ENCODE measurements at places on chromosomes 6 and 20. TPM values are rescaled to one million over a fixed set of nuclear protein-coding genes. Genes with fewer than 3 reads are reported as not detected.

DNA sequence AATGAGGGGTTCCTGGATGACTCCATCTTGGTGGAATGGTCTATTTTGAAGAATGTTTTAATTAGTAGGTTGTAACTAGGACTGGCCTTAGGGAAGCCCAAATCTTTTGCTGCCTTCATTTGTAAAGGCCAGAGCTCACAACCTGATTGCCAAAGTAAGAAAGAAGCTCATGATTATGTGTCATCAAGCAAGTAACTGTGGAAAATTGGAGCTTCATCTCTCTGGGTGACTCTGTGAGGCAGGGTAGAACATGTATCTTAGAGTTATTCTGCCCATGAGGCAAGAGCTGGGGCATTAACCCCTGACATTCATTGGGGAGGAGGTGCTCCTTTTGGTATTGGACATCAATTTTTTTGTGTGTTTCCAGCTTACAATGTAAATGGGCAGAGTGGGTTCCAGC, 273.9 kb upstream of the JAG1 start:
- DNase-seq, result no peak

HSD17B8 gene
- 25.1 TPM for total RNA-seq

NRM gene
- total RNA-seq, result 3.2 TPM

LAMA2 gene
- total RNA-seq, result 115 TPM

- no peak for DNase-seq
These were observed 114.4 kb upstream of the MAP3K7 start for GRCh38 chr6:90701146-90701781.

DNA sequence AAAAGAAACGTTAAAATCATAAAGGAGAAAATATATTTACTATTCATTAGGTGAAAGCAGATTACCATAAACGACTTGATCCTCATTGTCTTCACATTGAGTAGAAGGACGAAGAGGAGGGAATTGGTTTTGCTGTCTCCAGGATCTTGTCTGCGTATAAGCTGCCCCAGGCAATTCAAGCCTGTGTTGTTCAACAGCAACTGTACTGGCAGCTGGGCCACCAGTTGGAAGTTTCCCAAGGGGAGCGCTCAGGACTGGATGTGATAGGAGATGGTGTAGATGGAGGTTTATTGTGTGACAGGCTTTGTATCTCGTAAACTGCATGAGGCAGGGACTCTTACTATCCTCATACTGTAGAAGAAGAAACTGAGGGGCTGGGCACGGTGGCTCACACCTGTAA, 3.9 kb upstream of the FANCE start:
- no peak for DNase-seq

GRCh38 chr20:57312138-57312537, 17.5 kb upstream of the SPO11 start:
- no peak for DNase-seq

DNA sequence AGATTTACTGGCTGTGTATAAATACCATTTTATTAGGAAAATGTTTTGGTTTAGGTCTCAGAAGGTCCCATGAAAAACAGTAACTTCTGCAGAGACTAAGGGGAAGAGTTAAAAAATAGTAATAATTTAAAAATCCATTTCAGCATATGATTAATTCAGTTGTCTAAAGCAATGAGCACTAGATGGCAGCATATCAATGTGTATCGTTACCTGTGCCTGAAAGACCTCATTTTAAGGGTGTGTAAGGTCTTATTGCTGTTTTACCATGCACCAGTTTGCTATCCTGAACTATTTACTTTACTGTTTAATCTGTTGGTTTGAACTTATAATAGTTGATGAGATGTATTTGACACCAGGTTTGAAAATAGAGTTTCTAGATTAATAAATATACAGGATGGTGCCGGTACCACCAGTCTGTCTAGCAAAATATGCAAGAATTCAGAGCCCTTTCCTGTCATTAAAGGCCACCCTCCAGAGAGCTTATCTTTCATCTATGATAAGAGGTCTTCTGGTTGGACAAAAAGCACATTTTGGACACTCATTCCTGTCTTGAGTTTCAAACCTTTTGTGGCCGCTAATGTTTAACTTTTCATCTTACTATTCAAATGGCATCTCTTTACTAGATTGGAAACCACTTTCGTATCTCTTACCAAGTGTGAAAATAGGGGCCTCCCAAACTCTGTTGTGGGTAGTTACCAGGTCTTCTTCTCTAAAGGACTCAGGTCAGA, 8.9 kb upstream of the AHI1 start:
- no peak for DNase-seq

- no peak for DNase-seq
These were observed 25.0 kb upstream of the BRPF3 start for GRCh38 chr6:36171573-36171972.

PSORS1C1 gene
- 1.2 TPM for total RNA-seq

POU5F1 gene
- 0.94 TPM for total RNA-seq

- DNase-seq, result no peak
These were observed 40.2 kb upstream of the TRAM2 start for GRCh38 chr6:52617087-52617486.

DNA sequence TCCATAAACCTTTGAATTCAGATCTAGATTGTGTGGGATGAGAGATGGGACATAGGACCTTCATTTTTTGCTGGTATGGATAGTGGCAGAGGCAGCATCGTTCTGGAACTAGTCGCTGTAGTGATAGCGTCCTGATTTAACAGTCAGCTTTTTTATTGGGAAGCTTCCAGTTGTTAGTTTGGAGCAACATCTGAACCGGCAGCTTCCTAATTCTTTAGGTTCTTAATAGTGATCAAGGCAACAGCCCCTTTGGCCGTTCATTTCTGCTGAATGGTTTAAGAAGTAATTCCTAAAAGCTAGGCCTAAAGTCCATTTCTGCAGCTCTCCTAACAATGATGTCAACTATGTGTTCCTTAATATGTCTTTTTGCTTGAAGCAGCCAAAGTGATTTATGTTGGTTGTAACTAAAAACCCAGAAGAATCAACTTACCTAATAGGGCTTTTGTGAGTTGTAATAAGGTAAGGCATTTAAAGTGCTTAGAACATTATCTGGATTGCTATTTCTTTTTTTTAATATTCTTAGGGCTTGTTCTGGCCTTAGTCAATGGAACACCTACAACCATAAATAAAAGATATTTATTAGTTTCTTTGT, 90.3 kb downstream of the SHLD1 start:
- no peak for DNase-seq

- DNase-seq, result no peak
These were observed 50.5 kb downstream of the SCAND1 start for GRCh38 chr20:35903843-35904242.

GRCh38 chr20:18215566-18215965, 72.8 kb upstream of the ZNF133 start:
- no peak for DNase-seq

DNA sequence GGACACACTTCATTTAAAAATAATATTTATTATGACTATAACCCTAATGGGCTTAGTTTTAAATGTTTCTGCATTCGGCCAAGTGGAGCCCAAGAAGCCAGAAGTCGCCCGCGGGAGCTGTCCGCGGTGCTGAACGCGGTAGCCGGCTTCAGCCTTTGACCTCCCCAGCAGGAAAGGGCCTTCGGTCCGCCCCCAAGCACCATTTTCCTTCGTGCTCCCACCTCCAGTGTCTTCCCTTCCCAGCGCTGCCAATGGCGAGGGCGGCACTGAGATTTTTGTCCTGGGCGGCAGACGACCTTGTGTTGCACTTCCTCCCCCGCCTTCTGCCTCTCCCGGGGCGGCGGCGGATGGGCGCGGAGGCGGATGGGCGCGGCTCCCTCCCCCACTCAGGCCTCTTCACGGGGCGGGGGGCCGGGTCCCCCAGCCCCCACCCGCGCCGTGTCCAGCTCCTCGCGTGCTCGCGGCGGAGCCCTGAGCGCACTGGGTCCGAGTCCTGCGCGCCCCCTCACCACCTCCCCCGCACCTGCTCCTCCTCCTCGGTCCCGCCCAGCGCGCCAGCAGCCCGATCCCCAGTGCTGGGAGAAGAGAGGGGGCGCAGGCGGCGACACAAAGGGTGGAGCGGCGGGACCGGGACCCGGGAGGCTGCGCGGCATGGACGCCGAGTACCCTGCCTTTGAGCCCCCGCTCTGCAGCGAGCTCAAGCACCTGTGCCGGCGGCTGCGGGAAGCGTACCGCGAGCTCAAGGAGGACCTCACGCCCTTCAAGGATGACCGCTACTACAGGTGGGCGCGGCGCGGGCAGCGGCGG, 23.6 kb upstream of the TMEM181 start:
- peak; percentile 79 for DNase-seq

GRCh38 chr20:61891476-61891875, 174.2 kb downstream of the TAF4 start:
- peak; percentile 6 for DNase-seq

DNA sequence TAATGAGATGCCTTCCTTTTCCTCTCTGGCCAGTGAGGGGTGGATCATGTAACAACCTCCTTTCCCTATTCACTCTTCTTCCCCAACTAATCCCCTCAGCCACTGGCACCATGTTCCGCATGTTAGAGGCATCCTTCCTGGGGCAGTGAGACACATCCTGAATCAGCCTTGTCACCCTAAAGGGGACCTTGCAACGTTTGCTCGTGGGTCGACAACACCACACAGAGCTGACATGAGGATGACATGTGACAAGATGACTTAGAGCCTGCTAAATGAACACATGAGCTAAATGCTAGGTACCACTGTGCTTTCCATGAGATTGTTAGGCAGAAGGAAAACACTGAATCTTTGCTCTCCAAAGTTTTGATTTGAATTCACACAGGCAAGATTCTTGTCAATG, 129.2 kb downstream of the ATXN1 start:
- no peak for DNase-seq

DNA sequence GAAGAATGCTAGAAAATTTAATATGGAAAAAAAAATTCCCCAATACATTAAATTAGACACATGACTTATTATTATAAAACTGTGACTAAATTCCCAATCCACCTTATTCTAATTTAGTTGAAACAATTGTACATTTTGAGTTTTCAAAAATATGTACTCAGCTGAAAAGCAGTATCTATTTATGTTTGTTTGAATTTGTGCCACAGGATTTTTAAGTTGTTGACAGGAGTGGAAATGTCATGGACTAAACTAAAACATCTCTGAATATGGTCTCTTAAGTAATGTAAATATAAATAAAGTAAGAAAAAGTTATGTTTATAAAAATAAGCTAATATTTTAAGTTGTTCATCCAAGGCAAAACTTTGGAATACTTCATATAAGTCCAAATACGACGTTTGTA, 86.9 kb downstream of the COL21A1 start:
- DNase-seq, result no peak

- DNase-seq, result no peak
These were observed 48.2 kb downstream of the AGPAT4 start for GRCh38 chr6:161225681-161226008.

- peak; percentile 79 for DNase-seq
These were observed 855 bp upstream of the GFOD1 start for GRCh38 chr6:13488015-13488895.

IPCEF1 gene
- 1.3 TPM for total RNA-seq

GRCh38 chr6:363909-364308, 27.6 kb upstream of the IRF4 start:
- peak; percentile 42 for DNase-seq

DNA sequence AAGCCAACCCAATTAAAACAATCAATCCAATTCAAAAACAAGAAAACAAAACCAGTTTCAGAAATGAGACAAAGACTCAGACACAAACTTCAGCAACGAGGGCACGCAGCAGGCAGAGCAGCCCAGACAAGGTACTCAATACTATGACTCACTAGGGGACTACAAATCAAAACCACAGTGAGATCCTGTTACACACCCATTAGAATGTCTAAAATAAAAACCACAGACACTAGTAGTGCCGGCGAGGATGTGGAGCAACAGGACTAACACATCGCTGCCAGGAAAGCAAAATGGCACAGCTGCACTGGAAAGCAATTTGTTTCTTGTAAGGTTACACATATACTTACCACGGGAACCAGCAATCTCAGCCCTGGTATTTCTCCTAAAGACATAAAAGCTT, 28.4 kb upstream of the MAS1L start:
- no peak for DNase-seq

UBR2 gene
- 32.0 TPM for total RNA-seq

GRCh38 chr6:16482702-16483314, 244.4 kb downstream of the GMPR start:
- DNase-seq, result no peak

DNA sequence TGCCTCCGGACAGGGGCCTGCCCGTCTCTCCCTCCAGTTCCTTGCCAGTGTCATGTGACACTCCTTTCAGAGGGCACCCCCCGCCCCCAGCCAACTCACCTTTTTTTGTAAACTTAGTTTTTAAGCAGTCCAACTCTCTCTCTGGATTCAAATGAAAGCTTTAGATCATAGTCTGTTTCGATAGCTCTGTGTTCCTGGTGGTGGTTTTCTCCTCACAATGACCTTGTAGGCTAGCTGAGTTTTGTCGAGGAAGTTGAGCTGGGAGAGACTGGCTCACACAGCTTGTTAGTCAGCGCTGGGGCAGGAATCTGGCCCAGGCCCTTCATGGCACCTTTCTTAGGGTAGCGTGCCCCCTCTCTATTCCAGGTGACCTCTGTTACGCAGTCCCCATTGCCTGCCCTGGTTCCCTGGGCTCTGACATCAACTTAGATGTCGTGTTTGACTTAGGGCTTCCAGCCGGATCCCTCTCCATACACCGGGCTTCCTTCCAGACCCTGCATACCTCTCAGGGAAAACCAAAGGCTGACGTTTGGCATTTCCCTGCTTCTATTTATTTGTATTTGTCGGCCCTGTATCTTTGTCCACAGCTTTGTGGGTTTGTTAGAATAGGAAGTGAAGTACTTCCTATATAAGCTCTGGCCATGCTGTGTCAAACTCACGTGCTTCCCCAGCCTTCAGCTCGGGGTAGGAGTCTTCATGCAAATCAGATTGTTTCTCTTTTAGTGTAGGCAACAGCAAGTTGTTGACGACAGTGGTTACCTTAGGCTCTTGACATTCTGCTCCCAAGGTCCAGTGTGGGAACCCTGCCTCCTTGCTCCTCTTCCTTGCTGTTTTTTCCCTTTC, 12.7 kb downstream of the IGF2R start:
- DNase-seq, result peak; percentile 67

- DNase-seq, result no peak
These were observed 238.5 kb upstream of the HS3ST5 start for GRCh38 chr6:114581293-114581692.

GRCh38 chr6:42952389-42952788, 8.2 kb upstream of the GNMT start:
- no peak for DNase-seq

DNA sequence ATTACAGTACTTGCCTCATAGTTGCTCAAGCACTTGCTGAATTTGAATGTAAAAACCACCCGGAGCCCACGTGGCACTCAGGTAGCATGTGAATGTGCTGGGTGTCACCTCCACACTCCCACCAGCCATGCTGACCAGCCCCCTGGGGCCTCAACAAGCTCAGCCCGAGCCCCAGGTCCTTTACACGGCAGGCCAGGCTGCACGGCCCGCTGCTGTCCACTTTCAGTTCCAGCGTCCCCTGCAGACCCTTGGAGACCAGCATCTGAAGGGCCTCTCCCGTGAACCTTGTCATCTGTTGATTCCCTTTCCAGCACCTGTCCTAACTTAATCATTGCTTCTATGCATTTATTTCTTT, 33.3 kb upstream of the ZBP1 start:
- DNase-seq, result peak; percentile 37

Data from Right ventricle myocardium superior (tissue), 1 donor.